Fibroblast of lung (primary cell): ENCODE measurements at places on chromosomes 7 and 10.

GRCh38 chr10:77531441-77532001 is 106.1 kb downstream of the KCNMA1 start:
- DNase-seq, result peak; percentile 88
- peak overlapping the region; percentile 88 for H3K27ac ChIP-seq
- H3K4me1 ChIP-seq, result peaks cover 26% of the 10 kb centered on the region
- no peaks in the 10 kb centered on the region for H3K36me3 ChIP-seq

DNA sequence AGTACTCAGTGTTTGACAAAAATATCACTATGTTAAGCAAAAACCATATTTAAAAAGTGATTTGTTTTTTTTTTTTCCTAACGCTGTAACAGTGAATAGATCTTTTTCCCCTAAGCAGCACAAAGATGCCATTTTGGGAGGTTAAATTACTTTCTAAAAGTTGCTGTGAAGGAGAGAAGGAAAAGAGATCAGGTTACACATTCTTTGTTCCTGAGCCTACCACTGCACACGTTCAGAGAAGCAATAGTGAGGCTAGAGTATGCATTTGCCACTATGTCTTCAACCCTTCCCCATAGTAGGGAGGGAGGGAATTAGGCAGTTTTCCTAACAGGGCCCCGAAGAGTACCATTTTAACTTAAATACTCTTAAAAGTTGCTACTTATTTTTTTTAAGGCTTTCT is 38.9 kb downstream of the BMPR1A start:
- no peaks in the 10 kb centered on the region for H3K4me1 ChIP-seq
- H3K4me3 ChIP-seq, result no peak overlapping the region
- H3K27ac ChIP-seq, result no peak overlapping the region
- H3K36me3 ChIP-seq, result no peaks in the 10 kb centered on the region

- no peaks in the 10 kb centered on the region for H3K4me1 ChIP-seq
- no peak for DNase-seq
- H3K4me3 ChIP-seq, result no peak overlapping the region
These were observed 116.6 kb downstream of the PTPN20 start for GRCh38 chr10:47027784-47028260.

DNA sequence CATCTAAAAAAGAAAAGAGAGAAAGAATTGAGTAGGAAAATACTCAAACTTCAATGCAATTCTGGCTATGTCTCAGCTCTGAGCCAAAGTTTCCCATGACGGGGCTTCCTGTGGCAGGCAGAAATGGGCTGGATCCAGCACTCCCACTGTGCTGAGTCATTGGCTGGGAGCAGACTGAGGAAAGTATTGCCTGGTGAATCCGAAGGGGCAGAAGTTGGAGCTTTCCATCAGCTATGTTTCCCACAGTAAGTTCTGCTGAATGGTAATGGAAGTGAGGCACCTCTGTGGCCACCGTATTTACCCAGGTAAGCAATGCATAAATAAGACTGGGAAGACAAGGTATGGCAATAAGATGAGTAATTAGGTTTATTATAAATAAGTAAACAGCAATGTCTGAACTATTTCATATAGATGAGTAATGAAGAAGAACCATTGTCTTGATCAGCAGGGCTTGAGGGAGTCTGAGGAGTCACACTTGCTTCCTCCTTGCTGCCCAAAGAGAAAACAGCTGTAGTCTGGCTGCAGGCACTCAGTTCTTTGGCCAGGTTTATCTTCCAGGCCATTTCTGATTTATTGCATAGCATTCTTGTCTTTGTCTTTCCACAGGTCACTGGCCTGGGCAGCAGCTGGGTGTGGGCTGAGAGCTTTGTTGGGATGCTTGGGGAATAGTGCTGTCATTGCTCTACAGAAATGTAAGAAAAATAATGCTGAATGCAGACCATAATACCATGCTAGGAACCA is 255.3 kb downstream of the DNAJB9 start:
- no peaks in the 10 kb centered on the region for H3K4me1 ChIP-seq
- no peak overlapping the region for H3K27ac ChIP-seq
- H3K36me3 ChIP-seq, result no peaks in the 10 kb centered on the region

DNA sequence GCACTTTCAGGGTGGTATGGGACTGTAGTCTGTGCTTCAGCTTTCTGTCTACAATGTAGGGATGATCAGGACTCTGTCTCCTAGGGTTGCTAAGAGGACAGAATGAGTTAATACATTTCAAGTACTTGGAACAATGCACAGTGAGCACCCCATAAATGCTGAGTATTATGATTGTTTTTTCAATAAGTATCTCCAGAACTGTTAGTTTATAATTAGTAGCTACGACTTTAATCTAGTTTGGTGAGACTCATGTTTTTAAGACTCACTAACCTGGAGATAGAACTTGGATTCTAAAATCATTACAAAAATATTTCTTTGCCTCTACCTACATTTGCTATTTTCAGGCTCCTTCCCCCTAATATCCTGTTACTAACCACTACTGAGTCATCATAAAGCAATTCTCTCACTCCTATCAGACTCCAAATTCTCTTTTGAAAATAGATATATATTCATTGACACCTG is 95.3 kb downstream of the CPED1 start:
- peak overlapping the region; percentile 94 for H3K27ac ChIP-seq
- peak; percentile 63 for DNase-seq
- H3K27me3 ChIP-seq, result no peaks in the 10 kb centered on the region
- no peaks in the 10 kb centered on the region for H3K36me3 ChIP-seq
- H3K4me3 ChIP-seq, result no peak overlapping the region
- peaks cover 51% of the 10 kb centered on the region for H3K4me1 ChIP-seq

DNA sequence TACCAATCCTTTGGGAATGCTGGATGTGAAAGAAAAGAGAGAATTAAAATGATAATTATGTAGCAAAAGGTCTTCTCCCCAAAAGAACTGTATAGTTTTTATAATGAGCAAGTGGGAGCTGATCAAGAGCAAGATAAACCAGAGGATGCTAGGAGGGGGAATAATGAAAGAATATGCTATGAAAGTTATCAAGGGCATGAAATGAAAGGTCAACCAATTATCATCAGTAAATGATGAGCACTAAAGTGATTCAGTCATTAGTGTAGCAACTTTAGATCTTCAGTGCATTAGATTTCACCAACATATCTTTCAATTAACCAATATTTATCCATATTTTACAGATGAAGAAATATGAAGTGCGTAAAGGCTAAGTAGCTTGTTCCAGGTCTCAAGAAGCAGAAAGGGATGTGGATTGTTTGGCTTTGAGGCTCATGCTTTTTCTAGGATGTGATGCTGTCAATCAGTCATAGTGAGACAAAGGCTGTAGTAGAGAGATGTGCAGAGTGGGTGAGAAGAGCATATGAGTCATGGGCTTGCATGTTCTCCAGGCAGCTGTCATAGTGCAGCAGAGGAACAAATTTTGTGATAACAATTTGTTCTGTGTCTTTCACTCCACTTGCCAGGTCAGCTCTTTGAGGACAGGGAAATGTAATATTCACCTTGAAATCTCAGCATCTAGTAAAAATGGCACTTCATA is 5.7 kb upstream of the OR2F2 start:
- H3K36me3 ChIP-seq, result no peaks in the 10 kb centered on the region
- DNase-seq, result no peak
- no peak overlapping the region for H3K27ac ChIP-seq
- no peak overlapping the region for H3K4me3 ChIP-seq

DNA sequence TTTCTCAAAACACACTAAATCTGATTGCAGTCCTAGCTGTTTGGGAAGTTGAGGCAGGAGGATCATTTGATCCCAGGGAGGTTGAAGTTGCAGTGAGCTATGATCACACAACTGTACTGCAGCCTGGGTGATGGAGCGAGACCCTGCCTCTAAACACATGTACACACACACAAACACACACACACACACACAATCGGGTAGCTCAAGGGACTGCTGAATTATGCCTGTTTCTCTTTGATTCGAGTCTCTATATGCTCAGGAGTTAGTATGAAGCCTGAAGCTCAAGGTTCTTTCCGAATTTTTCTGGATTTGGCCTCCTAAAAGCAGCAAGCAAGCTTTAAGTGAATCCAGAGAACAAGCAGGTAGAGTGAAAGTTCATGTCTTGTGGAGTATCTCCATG is 22.5 kb downstream of the PRTFDC1 start:
- H3K4me1 ChIP-seq, result no peaks in the 10 kb centered on the region
- no peaks in the 10 kb centered on the region for H3K36me3 ChIP-seq
- H3K4me3 ChIP-seq, result no peak overlapping the region

GRCh38 chr10:2469802-2470201 is 597.5 kb upstream of the PFKP start:
- no peaks in the 10 kb centered on the region for H3K4me1 ChIP-seq
- no peak overlapping the region for H3K4me3 ChIP-seq
- DNase-seq, result peak; percentile 15
- H3K36me3 ChIP-seq, result no peaks in the 10 kb centered on the region
- H3K27me3 ChIP-seq, result no peaks in the 10 kb centered on the region

GRCh38 chr7:117019786-117020590 is 66.7 kb downstream of the ST7 start:
- H3K4me1 ChIP-seq, result peaks cover 8% of the 10 kb centered on the region
- peak; percentile 91 for DNase-seq
- H3K27ac ChIP-seq, result peak overlapping the region; percentile 44
- no peaks in the 10 kb centered on the region for H3K27me3 ChIP-seq
- no peaks in the 10 kb centered on the region for H3K36me3 ChIP-seq

DNA sequence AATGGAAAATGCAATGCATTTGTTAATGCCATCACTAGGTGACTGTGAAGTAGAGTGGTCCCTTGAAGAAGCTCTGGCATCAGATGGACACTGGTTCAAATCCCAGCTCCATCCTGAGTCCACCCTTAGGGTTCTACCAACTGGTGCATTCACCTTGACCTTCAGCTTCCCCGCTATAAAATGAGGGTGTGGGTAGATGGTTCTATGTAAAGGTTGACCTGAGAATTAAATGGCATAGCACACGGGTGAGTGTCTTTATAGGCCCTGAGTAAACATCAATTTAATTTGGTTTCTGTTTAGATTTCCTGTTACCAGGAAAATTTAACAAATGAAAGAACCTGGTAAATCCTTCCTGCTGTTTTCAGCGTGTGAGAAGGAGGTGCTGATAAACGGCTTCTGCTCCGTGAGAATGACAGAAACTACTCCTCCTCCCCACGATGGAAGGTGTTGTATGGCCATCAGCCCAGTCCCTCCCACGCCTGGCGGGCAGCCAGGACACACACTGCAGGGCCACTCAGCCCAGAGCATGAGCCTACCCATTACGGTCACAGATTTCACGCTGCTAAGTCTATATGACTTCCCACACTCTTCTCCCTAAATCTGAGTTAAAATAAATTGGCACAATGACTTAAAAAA is 210.1 kb downstream of the TNS3 start:
- peaks cover 11% of the 10 kb centered on the region for H3K36me3 ChIP-seq
- peaks cover 5% of the 10 kb centered on the region for H3K4me1 ChIP-seq
- H3K27me3 ChIP-seq, result no peaks in the 10 kb centered on the region
- H3K4me3 ChIP-seq, result no peak overlapping the region

DNA sequence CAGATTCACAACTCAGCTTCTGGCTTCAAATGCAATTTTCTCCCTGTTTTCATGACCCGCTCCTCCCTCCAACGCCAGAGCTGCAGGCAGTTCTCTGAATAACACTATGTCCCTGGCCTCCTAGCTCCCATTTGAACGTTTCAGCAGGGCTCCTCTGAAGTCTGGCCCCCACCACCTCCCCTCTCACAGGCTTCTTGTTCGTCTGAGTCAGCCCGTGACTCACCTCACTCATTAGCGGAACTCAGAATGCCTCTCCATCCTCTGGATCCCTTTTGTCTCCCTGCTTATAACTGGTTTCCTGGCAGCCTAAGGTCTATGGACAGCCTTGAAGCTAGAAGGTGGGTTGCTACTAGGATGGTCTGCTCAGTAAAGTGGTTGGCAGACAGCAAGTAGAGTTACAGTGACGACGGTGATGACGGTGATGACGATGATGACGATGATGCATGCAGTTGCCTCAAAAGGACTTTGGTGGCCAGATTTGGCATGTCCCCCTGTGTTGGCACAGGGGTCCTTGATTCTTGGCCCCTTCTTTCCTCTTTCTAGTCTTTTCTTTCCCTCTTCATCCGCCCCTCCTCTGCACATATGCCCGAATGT is 83.3 kb upstream of the MKLN1 start:
- H3K27ac ChIP-seq, result peak overlapping the region; percentile 72
- no peaks in the 10 kb centered on the region for H3K36me3 ChIP-seq
- no peaks in the 10 kb centered on the region for H3K27me3 ChIP-seq
- peaks cover 17% of the 10 kb centered on the region for H3K4me1 ChIP-seq
- DNase-seq, result peak; percentile 97

GRCh38 chr10:24352399-24352798 is 143.5 kb downstream of the KIAA1217 start:
- H3K27me3 ChIP-seq, result no peaks in the 10 kb centered on the region
- no peaks in the 10 kb centered on the region for H3K4me1 ChIP-seq
- no peaks in the 10 kb centered on the region for H3K36me3 ChIP-seq
- no peak for DNase-seq

GRCh38 chr10:101817337-101818118 is 716 bp downstream of the OGA start:
- H3K4me3 ChIP-seq, result peak overlapping the region; percentile 95
- H3K27ac ChIP-seq, result peak overlapping the region; percentile 98
- peaks cover 11% of the 10 kb centered on the region for H3K4me1 ChIP-seq
- H3K36me3 ChIP-seq, result no peaks in the 10 kb centered on the region
- H3K27me3 ChIP-seq, result no peaks in the 10 kb centered on the region

- H3K36me3 ChIP-seq, result peaks cover 3% of the 10 kb centered on the region
- H3K27ac ChIP-seq, result peak overlapping the region; percentile 61
- peak; percentile 38 for DNase-seq
- no peaks in the 10 kb centered on the region for H3K27me3 ChIP-seq
- no peaks in the 10 kb centered on the region for H3K4me1 ChIP-seq
These were observed 881 bp upstream of the SSBP1 start for GRCh38 chr7:141737118-141737835.

DNA sequence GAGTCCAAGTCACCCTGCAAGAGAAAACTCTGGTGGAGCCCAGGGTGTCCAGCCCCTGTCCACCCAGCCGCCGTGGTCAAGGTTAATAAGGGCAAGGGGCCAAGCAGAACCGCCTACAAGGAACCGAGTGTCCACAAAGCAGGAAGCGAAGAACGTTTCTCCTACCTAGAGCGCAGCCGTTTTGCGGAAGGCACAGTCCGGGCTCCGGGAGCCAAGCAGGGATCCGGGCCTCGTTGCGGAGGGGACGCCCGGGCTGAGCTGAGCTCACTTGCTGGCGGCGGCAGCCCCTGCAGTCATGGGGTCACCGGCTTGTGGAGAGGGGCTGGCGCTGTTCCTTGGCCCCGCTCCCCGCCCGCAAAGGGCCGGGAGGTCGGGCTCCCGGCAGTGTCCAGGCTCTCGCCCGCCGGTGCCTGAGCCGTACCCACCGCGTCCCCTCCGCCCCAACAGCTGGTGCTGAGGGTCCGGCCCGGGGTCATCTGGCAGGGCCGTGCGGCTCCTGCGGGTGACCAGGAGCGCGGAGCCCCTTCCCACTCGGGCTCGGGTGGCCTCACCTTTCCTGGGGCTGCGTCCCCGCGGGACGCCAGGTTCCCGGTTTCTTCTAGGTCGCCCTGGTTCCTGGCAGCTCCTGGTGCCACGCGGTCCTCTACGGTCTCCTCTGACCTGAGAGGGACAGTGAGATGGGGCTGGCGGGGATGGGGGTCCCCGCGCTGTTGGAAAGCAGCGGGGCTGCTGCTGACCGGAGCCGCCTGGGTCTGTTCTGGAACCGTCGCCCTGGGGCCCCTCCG is 14.0 kb upstream of the ZNF273 start:
- peaks cover 10% of the 10 kb centered on the region for H3K27me3 ChIP-seq
- no peak overlapping the region for H3K4me3 ChIP-seq
- peak; percentile 7 for DNase-seq
- H3K36me3 ChIP-seq, result no peaks in the 10 kb centered on the region
- no peak overlapping the region for H3K27ac ChIP-seq
- no peaks in the 10 kb centered on the region for H3K4me1 ChIP-seq

GRCh38 chr10:88232029-88232895 is 350.9 kb downstream of the RNLS start:
- H3K36me3 ChIP-seq, result no peaks in the 10 kb centered on the region
- peaks cover 6% of the 10 kb centered on the region for H3K4me1 ChIP-seq
- H3K27me3 ChIP-seq, result no peaks in the 10 kb centered on the region
- no peak overlapping the region for H3K4me3 ChIP-seq
- peak; percentile 58 for DNase-seq

- H3K4me3 ChIP-seq, result no peak overlapping the region
- peak overlapping the region; percentile 36 for H3K27ac ChIP-seq
- H3K4me1 ChIP-seq, result peaks cover 2% of the 10 kb centered on the region
- H3K36me3 ChIP-seq, result no peaks in the 10 kb centered on the region
These were observed 4.4 kb upstream of the BICC1 start for GRCh38 chr10:58508316-58508715.
